ENCODE measurements at places on chromosomes 6 and 20.

DNA sequence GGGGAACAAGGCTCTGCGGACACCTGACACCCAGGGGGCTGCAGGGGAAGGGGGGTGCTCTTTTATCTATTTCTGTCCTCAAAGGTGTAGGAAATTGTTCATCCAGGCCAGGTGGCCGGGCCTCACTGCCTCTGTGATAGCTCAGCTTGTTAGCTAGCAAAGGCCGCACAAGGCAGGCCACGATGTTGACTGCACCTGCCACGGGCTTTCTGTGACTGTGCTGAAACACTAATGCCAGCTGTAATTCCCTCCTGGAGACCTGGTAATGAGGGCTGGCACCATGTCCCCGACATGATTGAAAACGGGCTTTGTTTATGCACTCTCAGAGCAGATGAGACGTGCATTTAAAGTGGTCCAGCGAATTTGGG, 61.4 kb upstream of the APCDD1L start:
- no peak for DNase-seq

DNA sequence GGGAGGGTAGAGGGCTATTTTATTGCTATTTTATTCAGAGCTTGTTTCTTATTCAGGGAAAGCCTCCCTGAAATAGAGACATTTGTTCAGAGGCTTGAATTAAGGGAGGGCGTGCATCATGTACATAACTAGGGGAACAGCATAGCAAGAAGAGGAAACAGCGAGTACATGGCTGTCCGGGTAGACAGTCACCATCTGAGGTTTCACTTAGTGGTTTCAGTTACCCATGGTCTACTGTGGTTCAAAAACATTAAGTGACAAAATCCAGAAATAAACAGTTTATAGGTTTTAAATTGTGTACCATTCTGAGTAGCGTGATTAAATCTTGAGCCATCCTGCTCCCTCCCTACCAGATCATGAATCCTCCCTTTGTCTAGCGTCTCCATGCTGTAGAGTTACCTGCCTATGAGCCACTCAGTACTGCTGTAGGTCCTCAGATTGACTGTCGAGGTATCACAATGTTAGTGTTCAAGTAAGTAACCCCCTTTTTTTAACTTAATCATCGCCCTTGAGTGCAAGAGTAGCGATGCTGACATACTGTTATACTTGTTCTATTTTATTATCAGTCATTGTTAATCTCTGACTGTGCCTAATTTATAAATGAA, 791.5 kb downstream of the TFAP2A start:
- DNase-seq, result no peak

- DNase-seq, result no peak
Observed at GRCh38 chr6:8749465-8749864, 314.1 kb upstream of the SLC35B3 start.

GRCh38 chr6:122740091-122740490, 39.4 kb upstream of the FABP7 start:
- DNase-seq, result no peak

DNA sequence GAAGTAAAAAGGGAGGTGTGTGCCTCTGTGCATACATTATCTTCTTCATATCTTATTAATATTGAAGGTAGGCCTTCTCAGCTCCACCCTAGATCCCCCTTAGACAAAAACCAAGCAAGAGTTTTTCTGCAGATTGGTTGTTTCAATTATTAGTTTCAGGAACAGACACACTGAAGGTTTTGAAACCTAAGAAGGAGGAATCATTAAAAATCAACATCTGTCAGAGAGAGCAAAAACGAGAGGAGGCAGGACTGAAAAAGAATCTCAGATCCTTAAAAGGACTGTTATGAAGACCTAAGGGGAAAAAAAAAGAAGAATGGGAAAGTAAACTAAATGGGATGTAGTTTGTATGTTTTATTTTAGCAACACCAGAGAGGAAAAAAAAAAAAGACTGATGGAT, 560.8 kb upstream of the JAG1 start:
- DNase-seq, result no peak

DNA sequence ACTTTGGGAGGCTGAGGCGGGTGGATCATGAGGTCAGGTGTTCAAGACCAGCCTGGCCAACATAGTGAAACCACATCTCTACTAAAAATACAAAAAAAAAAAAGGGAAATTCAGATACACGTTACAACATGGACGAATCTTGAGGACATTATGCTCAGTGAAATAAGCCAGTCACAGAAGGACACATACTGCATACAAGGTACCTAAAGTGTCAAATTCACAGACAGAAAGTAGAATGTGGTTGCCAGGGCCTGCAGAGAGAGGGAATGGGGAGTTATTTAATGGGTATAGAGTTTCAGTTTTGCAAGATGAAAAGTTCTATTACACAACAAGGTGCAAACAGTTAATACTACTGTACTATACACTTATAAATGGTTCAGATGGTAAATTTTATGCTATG, 75.1 kb downstream of the SNX5 start:
- no peak for DNase-seq

- no peak for DNase-seq
Observed at GRCh38 chr6:79468587-79468986, 68.6 kb downstream of the LCA5 start.

DNA sequence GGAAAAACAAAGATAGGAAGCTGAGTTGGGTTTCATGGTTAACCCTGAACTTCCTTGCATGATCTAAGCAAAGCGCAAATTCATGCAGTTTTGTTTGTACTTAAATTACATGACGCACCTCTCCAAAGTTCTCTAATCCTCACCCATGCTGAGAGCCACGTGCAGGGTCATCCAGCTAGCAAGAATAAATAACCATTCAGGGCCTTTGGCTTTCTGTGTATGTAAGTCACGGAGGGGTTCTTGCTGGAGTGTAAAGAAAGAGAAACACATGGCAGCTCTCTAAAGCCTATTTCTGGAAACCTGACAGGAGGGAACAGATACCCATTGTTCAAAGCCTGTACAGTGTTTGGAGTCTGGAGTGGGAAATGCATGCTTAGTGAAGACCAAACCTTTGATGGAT, 171.7 kb upstream of the CCN2 start:
- DNase-seq, result no peak

Measured in stimulated activated CD4-positive, alpha-beta T cell treated with anti-CD3 and anti-CD28 coated beads, Interleukin-4, amount 100 ng/mL, for 4 hours (primary cell).